ENCODE measurements at places on chromosomes 6 and 20.

GRCh38 chr6:14537030-14537429 lies 419.5 kb downstream of the CD83 start:
- DNase-seq = no peak

- DNase-seq = no peak
These were observed 200.9 kb upstream of the RNF24 start for GRCh38 chr20:4216142-4216735.

GRCh38 chr6:29504961-29505360 lies 17.2 kb upstream of the MAS1L start:
- no peak for DNase-seq

GRCh38 chr6:125844989-125845388 lies 54.2 kb downstream of the NCOA7 start:
- peak; percentile 74 for DNase-seq

- DNase-seq = no peak
These were observed 244.1 kb upstream of the QKI start for GRCh38 chr6:163170294-163170883.
